GM12892 (cell line): ENCODE measurements at places on chromosomes 3 and 15.
A peak's percentile ranks its signal among the peaks of the same experiment; 100 is the strongest.

DNA sequence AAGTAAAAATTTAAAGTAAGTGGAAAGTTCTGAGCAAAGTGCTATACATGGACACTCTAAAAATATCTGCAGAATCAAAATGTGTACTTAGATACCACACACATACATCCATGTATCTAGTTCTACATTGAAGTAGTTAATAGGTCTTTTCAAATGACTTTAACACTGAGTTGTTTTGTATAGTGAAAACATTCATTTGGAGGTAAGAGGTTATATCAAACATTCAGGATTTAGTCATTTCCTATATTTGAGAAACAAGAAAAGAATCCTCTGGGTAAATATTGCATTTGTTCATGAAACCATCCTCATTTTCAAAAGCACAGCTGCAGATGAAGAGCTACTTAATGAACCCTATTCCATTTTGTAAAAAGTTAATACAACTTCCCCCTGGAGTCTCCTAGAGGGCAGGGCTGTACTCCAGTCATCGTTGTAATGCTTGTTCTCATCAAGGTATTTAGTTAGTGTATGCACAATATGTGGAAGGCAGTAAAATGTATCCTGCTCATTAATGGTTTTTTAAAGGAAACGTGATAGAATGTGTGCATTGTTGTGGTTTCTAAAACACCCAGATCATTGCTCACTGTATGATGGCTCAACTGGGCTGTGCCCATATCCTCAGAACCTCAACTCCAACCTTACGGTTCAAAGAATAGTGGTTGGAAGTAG lies 26.2 kb downstream of the ARPP21 start:
- DNase-seq = no peak

- no peak for DNase-seq
Observed at GRCh38 chr3:115139072-115139471, 8.0 kb downstream of the ZBTB20 start.

GRCh38 chr3:107227091-107227490 lies 150.1 kb upstream of the CCDC54 start:
- no peak for DNase-seq

GRCh38 chr3:171755015-171755589 lies 55.2 kb downstream of the PLD1 start:
- no peak for DNase-seq

GRCh38 chr3:182027366-182027765 lies 315.6 kb downstream of the SOX2 start:
- DNase-seq = no peak

- no peak for DNase-seq
Observed at GRCh38 chr3:23738944-23739343, 66.8 kb upstream of the UBE2E1 start.

DNA sequence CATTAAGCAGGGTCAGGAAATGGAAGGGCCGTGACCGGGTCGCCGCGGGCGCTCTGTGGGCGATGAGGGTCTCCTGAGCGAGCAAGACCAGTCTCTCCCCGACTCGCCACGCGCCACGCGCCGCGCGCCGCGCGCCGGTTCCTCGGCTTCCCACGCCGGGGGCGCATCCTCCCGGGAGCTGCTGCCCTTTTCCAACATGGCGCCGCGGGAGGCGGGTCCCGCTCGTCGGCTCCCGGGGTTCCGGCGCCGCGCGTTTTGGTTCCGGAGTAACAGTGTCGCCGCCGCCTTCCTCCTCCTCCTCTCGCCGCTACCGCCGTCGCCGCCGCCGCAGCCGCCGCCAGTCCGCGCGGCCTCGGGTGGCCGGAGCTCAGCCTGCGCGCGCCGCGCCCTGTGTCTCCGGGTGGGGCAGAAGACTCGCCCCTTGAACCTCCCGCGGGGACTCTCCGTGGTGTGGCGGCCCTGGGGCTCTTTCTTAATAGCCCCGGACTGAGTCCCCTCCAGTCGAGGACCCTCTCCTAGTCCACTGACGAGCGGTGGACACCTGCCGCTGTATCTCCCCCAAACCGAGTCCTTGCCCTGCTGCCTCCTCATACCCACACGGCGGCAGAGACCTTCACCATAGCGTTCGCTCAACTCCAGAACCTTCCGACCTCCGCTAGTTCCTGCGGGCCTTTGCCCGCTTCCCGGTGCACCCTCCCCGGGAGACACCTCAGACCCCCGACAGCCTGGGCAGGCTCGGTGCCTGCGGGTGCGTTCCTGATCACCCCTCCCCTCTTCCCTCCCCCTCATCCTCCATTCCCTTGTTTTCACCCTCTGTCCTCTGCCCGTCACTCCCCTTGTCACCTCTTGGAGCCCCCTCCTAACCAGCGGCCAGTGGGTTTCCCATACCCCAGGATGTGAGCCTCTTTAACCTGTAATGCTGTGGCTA lies at the start of gene MAP2K5:
MAP2K5 (plus strand) TSS at position 284 of the 928 bp plus-strand sequence; CDS start at position 917, 633 bp downstream.
- DNase-seq = peak; percentile 62

DNA sequence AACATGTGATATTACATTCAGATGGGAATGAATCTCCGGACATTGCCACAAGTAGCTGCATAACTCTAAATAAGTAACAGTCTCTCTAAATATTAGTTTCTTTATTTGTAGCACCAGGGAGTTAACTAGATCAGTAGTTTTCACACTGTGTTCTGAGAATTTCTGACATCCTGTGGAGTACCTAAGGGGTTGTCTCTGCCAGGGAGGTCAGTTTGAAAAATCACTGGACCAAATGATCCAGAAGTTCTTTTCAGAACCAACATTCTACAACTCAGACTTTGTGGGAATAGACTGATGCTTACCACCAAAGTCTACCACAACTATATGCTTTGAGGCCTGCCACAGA lies 9.0 kb upstream of the ILDR1 start:
- DNase-seq = no peak

- DNase-seq = no peak
Observed at GRCh38 chr15:51314391-51315337, 23.7 kb downstream of the CYP19A1 start.

DNA sequence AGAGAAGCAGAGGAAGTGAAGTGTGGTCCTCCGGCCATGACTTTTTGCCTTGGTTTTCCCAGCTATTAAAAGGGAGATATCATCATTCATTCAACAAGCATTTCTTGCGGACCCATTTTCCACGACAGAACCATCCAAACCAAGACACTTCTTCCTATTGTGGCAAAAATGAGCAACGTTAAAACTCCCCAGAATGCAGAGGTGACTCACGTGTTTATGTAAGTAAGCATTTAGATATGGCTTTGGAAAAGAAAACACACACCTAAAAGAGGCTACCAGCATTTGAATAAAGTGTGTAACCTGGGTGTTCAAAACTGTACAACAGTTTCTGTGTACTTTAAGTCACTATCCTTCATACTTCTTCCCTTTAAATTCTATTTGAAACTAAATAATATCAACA lies 181.3 kb downstream of the RORA start:
- DNase-seq = no peak

GRCh38 chr3:141489203-141489602 lies 2.4 kb downstream of the RASA2 start:
- no peak for DNase-seq

DNA sequence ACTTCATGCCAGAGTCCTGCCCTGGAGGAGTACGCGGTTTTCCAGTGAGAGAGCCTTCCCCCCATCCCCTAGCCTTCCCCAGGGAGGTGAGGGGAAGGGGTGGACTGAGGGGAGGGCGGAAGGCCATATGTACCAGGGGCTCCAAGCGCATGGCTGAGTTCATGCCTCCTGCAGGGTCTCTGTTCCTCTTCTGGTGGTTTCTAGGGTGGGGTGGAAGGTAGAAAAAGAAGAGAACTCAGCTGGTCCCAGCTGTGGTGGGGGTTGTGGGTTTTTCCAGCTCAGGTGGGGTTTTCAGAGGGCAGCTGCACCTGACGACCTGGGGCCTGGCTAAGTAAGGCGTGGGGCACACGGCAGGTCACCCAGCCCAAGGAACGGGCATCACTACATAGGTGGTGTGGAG lies 10.7 kb upstream of the IQSEC1 start:
- peak; percentile 50 for DNase-seq

DNA sequence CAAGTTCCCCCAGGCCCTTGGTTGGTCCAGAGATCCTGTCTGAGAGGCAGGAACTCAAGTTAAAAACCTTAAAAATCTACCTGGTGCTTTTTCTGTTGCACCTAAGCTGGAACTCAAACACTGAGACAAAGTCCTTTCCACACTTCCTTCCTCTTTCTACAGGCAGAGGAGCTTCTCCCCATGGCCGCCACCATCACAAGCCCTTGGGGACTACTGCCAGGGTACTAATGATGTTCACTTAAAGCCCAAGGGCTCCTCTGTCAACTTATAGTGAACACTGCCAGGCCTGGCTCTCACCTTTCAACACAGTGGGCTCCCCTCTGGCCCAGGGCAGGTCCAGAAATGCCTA lies 26.0 kb downstream of the TM4SF18 start:
- no peak for DNase-seq

DNA sequence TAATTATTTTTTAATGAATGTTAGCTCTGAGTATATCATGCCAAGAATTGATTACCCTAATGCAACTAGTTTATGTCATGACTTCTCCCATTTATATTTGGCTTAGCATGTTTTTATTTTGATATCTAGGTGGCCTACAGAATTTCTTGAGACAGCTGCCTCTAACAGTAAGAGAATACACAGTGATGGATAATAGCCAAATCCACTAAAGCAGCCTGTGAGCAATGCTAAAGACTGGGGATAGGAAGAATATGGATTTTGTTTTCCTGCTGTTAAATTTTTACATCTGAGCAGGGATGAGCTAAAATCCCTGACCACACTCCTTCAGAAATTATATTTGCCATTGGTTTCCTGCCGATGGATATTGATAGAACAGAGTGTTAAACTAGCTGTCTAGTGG lies 149.3 kb upstream of the TGFBR2 start:
- no peak for DNase-seq

- peak; percentile 60 for DNase-seq
Observed at GRCh38 chr15:40252438-40253166, 13.7 kb downstream of the PAK6 start.
